Endothelial cell of umbilical vein (primary cell): ENCODE measurements at places on chromosomes 13 and 19. TPM values are rescaled to one million over a fixed set of nuclear protein-coding genes. Genes with fewer than 3 reads are reported as not detected.

ARHGAP33 gene
- total RNA-seq, result 18.4 and 32.8 TPM in 2 replicates

DNA sequence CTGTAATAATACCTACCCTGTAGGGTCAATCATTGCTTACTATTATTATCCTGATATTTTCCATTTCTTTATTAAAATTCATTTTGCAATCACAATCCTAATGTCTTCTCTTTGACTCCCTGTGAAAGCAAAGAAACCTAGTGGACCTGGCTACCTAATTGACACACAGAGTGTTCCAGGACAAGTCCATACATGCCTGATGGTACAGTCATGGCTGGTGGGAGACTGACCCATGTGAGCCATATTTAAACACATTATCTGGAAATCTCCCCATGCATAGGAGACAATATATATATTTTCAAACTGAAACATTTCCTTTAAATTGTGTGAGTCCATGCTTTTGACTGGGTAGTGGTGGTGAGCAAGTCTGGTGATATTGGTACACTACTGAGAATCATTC is 230.6 kb upstream of the DACH1 start:
- DNase-seq, result no peak

GRCh38 chr13:65112531-65112941 is 2117.6 kb downstream of the PCDH9 start:
- DNase-seq, result no peak

- DNase-seq, result peak; percentile 67
These were observed 4.1 kb downstream of the DLL3 start for GRCh38 chr19:39502640-39503417.

GRCh38 chr13:77595166-77595810 is 59.8 kb downstream of the SCEL start:
- DNase-seq, result no peak

TEX101 gene
- not detected in 2 replicates for total RNA-seq

DNA sequence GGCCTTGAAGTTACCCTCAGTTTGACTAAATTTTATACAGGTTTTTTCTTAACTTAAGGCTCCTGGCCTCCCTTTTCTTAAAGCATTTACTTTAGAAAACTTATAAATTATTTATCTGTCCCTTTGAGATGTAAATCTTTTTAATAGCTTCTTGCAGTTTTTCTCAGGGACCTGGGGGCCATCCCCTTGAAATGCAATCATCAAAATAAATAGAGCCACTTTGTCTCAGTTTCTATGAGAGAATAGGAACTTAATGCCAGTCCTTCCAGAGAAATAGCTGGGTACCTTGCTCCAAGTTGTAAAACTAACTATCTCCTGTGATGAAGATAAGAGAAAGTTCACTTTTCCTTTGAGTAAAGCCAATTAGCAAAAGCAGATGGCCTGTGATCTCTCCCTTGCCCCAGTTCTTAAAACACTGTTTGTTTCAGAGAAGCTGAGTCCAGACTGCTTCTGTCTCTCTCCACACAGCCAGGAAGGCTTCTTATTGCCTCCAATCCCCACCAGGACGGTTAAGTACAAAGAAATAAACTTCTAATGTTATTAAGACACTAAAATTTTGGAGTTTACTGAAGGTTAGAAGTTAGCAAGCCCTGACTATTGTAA is 913.1 kb downstream of the OLFM4 start:
- no peak for DNase-seq

DNA sequence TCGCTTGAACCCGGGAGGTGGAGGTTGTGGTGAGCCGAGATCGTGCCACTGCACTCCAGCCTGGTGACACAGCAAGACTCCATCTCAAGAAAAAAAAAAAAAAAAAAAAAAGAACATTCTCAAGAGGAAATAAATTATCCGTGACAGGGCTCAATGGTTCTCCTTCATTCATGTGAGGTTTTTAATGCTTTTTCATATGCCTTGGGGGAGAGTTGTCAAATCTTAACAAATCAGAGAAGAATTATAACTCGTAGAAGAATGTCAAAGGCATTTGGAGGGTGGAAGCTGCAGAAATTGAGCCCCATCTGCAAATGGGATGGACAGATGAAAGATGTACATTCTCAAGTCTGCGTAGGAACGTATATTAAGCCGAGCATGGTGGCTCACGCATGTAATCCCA is 34.9 kb upstream of the HOMER3 start:
- DNase-seq, result no peak

DNA sequence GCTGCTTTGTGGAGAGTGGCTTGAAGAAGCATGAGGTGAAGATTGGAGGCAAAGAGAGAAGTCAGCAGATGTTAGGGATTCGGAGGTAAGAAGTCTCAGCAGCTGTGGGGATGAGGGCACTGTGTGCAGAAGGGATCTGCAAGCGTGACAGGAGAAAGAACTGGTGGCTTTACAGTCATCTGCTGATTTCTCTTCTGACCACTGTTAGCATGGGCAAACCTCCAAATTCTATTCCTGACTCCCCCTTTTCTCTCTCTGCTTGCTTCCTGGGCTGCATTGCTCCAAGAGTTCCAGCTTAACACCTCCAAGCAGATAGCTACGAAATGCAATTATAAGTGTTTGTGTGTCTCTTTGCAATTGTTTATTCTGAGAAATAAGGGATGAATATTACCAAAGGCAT is 159.6 kb downstream of the GGACT start:
- DNase-seq, result no peak

DNA sequence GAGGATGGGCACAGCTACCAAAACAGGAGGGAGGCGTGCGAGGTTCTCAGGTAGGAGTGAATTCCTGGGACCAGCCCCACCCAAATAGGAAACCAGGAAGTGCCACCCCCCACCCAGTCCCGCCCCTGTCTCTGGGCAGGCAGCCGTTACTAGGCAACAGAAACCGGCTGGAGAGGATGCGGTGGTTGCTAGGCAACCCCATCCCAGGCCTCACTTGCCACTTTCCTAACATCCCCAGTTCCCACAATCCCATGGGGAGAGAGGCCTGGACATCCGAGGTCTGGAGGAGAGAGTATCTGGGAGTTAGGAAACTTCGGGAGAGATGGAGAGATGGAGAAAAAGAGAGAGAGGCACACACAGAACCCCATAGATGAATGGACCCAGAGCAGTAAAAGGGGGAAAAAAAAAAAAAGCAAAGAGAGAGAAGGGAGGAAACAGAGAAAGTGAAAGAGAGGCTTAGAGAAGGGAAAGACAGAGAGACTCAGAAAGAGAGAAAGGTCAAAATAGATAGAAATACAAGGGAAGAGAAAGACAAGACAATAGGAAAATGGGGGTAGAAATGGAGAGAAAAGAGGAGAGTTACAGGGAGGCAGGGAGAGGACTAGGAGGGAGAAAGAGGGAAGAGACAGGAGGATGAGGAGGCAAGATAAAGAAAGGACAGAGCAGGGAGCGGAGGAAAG is 3.8 kb downstream of the GRIK5 start:
- DNase-seq, result no peak

DNA sequence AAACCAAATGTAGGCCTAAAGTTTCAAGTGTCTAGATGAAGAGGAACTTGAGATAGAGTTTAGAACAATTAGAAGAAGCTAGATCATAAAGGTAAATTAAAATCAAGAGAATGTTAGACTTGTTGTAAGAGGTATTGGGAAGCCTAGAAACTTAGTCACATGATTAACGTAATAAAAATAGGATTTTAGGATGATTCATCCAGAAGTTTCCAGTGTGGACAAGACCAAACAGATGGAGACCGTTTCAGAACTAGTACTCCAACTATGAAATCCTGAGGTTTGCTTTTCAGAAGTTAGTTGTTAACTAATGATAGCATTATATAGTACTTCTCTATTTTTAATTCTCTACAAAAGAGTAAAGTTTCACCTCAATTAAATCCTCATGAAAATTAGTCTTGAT is 104.9 kb downstream of the MZT1 start:
- DNase-seq, result no peak

- no peak for DNase-seq
These were observed 14.4 kb downstream of the EVI5L start for GRCh38 chr19:7844405-7844804.

EXOC3L2 gene
- total RNA-seq, result 0.66 and 1.2 TPM in 2 replicates

ABHD13 gene
- total RNA-seq, result 6.2 and 7.2 TPM in 2 replicates

BEST2 gene
- total RNA-seq, result not detected in 2 replicates

DNA sequence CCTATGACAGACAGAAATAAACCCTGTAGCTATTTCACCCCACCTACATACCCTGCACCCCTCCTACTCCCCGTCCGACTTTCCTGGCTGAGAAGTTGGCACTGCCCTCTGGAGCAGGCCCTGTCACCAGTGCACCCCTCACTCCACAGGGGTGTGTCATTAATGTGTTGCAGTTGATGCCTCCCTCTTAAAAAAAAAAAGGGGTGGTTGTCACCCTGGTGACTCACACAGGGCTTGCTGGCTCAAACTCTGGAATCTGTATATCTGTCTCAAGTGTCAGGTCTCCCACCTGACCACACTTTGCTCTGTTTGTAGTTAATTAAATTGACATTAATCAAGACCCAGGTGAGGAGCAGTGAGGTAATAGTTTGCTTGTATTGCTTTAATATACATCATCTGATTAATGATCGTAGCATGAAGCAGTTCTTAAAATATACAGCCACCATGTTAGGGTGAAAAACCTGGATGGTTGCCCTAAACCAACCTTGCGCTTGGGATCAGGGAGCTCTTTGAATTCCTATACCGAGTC is 2.0 kb upstream of the GATAD2A start:
- no peak for DNase-seq

- no peak for DNase-seq
These were observed 198.7 kb downstream of the KCTD12 start for GRCh38 chr13:76687467-76687866.

GRCh38 chr13:28890712-28891111 is 70.6 kb downstream of the MTUS2 start:
- DNase-seq, result no peak

MLNR gene
- not detected in 2 replicates for total RNA-seq

GRCh38 chr13:38401276-38401675 is 51.6 kb downstream of the UFM1 start:
- DNase-seq, result no peak

DNA sequence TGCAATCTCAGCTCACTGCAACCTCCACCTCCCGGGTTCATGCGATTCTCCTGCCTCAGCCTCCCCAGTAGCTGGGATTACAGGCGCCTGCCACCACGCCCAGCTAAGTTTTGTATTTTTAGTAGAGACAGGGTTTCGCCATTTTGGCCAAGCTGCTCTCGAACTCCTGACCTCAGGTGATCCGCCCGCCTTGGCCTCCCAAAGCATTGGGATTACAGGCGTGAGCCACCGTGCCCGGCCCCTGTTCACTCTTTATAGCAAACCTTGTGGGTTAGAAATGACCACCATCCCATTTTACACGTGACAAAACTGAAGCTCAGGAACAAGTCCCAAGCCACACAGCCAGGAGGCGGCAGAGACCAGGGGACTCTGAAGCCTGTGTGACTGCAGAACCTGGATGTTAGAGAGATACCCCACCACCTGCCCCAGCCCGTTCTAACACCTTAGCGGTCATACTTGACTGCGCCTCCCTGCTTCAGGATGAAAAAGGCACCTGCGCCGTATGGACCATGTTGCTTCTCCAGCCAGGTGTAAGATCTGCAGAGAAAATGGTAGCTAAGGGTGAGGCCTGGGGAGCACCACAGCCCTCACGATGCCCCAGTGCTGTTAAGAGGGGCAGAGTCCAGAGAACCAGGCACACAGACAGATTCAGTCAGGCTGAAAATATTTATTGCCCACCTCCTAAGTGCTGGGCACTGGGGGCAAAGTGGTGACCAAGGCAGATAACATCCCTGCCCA is 3.6 kb downstream of the DMAC2 start:
- no peak for DNase-seq

GRCh38 chr19:3646336-3647092 is 19.9 kb upstream of the CACTIN start:
- DNase-seq, result no peak

- DNase-seq, result no peak
These were observed 19.1 kb upstream of the KLF12 start for GRCh38 chr13:74153316-74153715.

ZNF559 gene
- 10.1 and 13.5 TPM in 2 replicates for total RNA-seq

F2RL3 gene
- 1.2 TPM in 2 replicates for total RNA-seq

DNA sequence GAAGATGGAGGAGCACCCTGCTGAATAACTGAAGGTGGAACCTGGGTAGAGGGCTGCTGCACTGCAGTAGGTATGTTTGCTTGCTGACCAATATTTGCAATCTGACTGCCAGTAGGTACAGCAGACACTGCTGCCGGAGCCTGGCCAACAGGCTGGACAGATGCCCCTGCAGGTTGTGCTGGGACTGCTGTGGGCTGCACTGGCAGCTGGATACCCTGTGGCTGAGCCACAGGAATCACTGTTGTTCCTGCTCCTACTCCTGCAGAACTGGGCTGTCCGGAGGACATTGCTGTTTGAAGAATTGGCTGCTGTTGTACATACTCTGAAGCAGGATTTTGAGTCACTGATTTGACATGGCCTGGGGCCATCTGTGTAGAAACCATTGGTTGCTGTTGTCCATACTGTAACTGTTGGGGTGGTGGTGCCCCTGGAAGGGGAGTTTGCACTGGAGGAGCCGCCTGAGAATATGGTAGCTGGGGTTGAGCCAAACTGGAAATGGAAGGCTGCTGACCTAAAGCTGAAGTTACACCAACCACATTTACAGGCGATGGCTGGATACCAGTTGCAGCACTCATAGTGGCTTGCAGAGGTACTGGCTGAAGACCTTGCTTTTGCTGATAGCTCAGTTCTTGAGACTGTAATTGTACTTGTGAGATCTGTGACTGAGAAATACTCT is 2.2 kb downstream of the TSC22D1 start:
- DNase-seq, result peak; percentile 16

DNA sequence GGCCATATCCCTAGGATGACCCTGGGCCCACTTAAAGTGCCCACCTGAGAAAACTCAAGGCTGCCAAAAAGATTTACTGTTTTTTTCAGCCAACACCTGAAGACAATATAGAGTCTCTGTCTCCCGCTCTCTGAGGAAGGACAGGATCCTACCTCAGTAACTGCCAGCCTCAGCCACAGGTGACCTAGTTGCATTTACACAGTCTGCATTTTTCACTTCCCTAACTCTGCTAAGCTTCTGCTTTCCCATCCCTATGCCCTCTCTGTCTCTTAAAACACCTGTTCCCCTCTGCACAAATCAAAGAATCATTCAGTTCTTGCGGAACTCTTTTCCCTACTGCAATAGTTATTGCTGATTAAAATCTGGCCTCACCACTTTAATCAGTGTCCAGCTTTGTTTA is 609.5 kb downstream of the UQCRFS1 start:
- no peak for DNase-seq

- no peak for DNase-seq
These were observed 347 bp upstream of the CLDN10 start for GRCh38 chr13:95552208-95552538.

MEX3D gene
- 96.7 and 98.5 TPM in 2 replicates for total RNA-seq

VSTM1 gene
- not detected in 2 replicates for total RNA-seq

RFPL4A gene
- total RNA-seq, result not detected in 2 replicates

NBEA gene
- 4.4 and 4.8 TPM in 2 replicates for total RNA-seq

GRCh38 chr19:56134654-56134921 is 6.5 kb upstream of the ZNF444 start:
- DNase-seq, result no peak
